ENCODE measurements at places on chromosomes 1 and 21.

- peak; percentile 74 for DNase-seq
These were observed 2.0 kb upstream of the PIP5K1A start for GRCh38 chr1:151196292-151196800.

DNA sequence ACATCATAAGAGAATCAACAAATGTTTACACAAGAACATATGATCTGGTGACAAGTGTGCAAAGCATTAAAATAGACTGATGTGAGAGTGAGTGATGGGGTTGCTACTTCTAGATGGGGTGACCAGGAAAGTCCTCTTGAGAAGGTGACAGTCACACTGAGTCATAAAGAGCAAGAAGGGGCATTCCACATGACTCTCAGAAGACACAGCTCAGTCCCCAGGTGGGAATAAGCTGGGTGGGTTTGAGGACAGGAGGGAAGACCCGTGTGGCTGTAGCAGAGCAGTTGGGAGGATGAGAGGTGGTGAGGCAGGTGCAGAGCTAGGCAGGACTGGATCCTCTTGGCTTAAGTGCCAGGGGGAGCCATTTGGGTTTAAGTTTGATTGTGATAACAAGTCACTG is 53.1 kb downstream of the TNR start:
- DNase-seq: no peak

GRCh38 chr1:99573431-99574217 is 72.3 kb upstream of the PALMD start:
- DNase-seq: no peak

- DNase-seq: no peak
These were observed 19.3 kb upstream of the PTAFR start for GRCh38 chr1:28195780-28196179.

- DNase-seq: no peak
These were observed 5.8 kb downstream of the TCHH start for GRCh38 chr1:152109231-152109997.

GRCh38 chr1:107110326-107110725 is 30.5 kb upstream of the NTNG1 start:
- DNase-seq: no peak

DNA sequence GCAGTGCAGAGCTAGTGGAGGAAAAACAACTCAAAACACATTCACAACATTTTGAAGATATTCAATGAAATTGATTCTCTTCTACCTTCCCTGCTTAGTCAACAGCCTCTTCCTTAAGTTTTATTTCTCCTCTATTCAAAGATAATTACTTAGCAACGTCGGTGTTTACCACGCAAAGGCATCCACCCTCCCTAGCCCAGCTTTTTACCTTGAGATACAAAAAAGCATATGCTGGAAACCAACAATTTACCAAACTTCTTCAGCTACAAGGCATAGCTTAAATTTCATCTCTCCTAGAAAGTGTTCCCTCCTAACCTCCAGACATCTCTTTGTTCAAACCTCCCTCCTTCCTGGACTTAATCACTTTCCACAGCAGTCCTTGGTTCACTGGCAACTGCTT is 102.8 kb upstream of the SOD1 start:
- DNase-seq: no peak

DNA sequence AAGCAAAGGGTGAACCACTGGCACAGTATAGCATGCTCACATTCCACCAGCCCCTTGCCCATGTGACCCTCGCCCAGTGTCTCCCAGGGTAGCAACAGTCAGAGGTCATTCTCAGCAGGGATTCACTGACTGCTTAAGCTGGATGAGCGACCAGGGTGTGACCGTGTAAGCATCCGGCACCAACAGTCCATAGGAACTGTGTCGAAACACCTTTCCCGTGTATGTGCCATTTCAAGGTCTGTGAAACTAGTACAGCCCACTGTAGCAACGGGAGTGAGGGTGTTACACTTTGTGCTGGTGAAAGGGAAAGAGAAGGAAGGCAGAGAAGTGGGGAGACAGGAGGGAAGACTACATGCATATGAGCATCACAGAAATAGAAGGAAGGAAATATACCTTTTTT is 10.8 kb downstream of the PIK3C2B start:
- DNase-seq: no peak

GRCh38 chr1:93504247-93505033 is 56.5 kb downstream of the FNBP1L start:
- DNase-seq: no peak

DNA sequence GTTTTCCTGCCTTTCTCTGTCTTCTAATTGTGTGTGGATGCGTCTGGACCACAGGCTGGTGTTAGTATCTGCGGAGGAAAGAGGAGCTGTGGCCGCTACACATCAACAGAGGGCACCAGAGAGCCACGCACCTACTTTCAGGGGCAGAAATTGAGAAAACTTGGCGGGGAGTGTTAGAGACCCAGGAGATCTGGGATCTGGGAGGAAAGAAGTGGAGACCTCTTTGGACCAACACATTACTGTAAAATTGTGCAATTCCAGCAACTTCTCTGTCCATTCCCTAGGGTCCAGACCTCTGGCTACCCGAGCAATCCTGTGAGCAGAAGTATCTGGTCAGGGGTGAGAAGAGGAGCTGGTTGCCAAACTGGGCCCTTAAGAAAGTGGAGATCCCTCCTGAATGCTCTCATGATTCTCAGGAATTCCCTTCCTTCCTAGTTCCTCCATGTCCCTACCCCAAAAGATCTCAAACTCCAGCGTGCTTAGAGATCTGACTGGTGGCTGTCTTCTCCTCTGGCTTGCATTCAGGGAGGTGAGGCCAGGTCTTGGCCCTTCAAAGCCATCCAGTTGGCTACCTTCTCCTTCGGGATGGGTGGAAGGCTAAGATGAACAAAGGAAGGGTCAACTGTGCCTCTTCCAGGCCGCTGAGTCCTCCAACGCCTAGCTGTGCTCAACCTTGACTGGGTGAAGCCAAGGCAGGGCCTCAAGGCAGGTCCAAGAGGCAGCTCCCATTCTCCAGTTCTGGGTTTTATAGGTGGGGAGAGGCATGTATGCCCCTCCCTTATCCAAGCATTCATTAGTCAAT is 1.2 kb upstream of the KIRREL1 start:
- peak; percentile 23 for DNase-seq

DNA sequence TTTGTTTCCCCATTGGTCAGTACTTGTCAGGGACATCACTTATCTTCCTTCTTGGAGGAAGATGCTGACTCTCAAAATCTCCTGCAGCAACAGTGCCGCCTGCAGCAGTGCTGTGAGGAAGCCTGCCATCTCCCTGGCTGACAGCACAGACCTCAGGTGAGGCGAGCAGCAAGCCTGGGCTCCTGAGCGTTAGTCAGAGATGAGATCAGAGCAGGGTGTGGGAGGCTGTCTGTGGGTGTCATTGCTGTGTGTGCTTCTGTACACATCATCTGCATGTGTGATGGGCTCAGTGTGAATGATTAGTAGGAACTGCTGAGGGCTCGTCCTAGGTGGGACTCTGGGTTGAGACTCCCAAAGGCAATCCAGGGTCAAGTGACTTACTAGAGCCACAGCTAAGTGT is 6.1 kb downstream of the STRIP1 start:
- no peak for DNase-seq

GRCh38 chr1:245246433-245246832 is 91.6 kb downstream of the KIF26B start:
- no peak for DNase-seq

- DNase-seq: no peak
These were observed 22.1 kb upstream of the SLC44A3 start for GRCh38 chr1:94798054-94798453.

DNA sequence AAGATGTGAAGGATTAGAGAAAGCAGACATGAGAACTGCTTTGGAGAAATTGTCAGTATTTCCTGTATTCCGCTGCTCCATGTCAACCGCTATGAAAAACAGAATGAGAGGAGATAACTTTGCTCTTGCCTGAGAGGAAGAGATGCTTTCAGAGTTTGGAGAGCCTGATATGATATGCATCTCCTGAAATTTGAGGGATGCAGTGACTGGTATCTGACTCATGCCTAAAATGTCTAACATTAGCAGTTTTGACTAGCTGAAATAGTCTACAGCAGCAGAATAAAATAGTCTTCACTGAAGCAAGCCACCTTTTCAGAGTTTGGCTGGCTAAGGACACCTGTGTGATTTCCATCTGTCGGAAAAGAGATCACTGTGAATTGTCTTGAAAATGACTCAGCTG is 165.8 kb upstream of the LRRC7 start:
- DNase-seq: no peak

GRCh38 chr1:193308438-193308837 is 122.0 kb upstream of the B3GALT2 start:
- no peak for DNase-seq

- DNase-seq: no peak
These were observed 137.1 kb downstream of the ACTL8 start for GRCh38 chr1:17892225-17892624.

DNA sequence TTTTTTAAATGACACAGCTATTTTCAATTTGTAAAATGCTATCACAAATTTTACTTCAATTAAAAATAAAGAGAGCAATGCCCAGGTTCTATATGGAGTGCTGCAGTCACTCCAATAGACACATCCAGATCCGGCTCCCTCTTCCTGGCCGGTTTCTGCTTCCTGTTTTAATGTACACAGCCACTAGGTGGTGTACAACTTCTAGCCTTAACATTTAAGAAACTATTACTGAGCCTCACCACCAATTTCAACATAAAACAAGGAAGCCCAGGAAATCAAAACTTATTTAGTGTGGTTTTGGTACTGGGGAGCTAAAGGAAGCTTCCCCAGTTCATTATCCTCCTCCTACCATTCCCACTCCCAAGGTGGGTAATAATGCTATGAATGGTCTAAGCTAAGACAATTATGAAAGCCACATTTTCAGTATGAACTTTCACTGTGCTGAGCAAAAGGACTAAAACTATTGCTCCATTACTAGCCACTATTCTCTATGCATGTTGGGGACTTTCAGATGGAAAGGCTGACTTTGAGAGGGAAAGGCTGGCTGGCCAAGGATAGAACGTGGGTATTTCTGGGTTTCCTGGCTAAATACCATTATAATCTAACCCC is 25.5 kb upstream of the MTMR11 start:
- DNase-seq: peak; percentile 75

DNA sequence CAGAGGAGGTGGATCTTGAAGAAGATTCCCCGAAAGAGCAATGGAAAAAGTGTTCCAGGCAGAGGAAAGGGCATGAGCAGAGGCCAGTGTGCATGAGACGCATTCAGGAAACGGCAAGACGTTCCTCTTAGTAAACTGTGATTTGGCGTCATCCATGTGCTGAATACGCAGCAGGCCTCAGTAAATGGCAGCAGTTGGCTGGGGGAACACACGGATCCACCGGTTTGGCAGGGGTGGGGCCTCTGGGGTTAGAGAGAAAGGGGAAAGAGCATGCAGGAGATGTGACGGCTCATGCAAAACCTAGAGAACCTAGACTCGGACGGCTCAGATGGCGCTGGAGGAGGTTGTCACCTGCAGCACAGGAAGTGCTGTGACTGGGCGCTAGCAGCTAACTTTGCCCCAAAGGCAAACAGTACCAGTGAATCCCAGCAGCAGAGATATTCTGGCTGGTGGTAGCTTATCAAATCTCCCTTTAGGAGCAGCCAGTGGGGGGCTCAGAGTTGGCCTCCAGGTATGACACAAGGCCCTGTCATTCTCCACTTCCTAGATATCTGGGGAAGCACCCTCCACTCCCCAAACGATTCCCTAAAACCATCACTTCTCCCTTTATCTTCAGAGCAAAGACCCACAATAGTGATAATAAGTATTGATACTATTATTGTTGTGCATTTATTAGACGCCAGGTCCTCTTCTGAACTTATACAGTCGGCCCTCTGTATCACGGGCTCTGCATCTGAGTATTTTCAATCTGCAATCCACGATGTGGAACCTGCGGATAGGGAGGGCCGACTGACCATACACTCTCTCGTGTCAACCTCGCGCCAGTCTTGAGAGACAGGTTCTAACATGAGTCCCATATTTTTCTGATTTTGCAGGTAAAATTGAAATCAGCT is 7.6 kb downstream of the LAPTM5 start:
- DNase-seq: peak; percentile 75

DNA sequence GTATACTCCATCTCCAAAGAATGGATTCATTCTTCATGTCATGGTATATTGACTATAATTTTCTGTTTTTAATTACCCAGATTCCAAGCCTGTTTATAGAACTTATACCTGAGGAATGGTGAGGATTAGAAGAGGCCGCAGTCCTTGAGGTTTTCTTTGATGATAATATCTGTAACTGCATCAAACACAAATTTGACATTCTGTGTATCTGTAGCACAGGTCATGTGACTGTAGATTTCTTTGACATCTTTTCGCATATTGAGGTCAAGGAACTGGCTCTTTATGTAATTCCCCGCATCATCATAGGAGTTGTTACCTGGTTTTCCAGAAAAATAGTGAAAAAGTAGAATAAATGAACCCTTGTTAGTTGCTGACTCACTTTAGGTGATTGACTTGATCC is 16.2 kb downstream of the GNAT2 start:
- no peak for DNase-seq

DNA sequence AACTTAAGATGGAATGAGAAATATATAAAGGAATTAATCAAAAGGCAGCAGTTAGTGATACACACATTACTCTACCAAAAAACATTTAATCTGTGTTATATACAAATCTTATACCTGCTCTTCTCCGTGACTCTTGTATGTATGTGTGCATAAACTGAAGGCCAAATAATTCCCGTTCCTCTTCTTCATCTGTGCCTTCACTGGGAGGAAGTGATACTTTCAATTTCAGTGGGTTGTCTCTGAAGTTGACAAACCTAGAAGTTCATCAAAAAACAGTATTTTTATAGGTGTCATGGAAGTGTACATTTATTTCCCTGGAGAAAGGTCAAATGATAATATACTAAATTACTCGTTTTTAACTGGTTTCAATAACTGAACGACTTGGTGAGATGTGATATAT is 19.3 kb downstream of the TRMT13 start:
- no peak for DNase-seq

- DNase-seq: no peak
These were observed 349.3 kb downstream of the USH2A start for GRCh38 chr1:216073793-216074595.

- no peak for DNase-seq
These were observed 162.0 kb downstream of the RUNX1 start for GRCh38 chr21:34887105-34887442.

DNA sequence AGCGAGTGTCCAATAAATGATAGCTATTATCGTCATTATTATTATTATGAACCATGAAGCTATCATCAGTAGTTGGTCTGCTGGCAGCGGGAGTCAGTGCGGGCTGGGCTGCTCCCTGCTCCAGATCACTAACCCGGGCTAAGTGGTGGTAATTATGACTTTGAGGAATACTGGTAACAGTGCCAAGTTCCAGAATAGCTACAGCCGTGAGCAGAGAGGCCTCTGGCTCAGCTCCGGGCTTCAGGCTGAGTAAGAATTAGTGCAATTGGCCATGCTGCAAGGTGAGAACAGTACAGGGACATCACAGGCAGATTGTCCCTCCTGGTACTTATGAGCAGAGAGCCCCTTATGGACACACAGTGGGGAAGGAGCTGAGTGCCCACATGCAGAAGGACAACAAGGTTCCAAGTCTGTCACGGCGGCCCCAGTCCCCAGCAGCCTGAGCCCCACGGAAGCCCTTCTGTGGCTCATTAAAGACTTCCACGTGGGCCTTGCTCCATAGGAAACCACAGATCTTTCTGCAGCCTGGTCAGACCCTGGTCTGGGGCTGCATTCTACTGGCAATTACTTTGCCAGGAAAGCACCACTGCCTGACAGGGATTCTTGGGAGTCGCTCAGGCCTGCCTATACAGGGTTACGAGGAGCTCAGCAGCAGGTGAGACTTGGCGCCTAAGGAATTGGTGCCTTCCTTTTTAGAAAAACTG is 235.1 kb downstream of the RRAGC start:
- DNase-seq: no peak

GRCh38 chr1:93620841-93621210 is 60.8 kb downstream of the BCAR3 start:
- no peak for DNase-seq

GRCh38 chr1:227306689-227307088 is 11.6 kb downstream of the CDC42BPA start:
- DNase-seq: no peak

- DNase-seq: no peak
These were observed 1.0 kb downstream of the PRDX6 start for GRCh38 chr1:173478094-173478674.
